ENCODE measurements at places on chromosomes 1 and 21. TPM values are rescaled to one million over a fixed set of nuclear protein-coding genes. Genes with fewer than 3 reads are reported as not detected.

The CFHR1 gene
- polyA plus RNA-seq, result 2.1 TPM

The CFH gene
- polyA plus RNA-seq, result 80.1 TPM

DNA sequence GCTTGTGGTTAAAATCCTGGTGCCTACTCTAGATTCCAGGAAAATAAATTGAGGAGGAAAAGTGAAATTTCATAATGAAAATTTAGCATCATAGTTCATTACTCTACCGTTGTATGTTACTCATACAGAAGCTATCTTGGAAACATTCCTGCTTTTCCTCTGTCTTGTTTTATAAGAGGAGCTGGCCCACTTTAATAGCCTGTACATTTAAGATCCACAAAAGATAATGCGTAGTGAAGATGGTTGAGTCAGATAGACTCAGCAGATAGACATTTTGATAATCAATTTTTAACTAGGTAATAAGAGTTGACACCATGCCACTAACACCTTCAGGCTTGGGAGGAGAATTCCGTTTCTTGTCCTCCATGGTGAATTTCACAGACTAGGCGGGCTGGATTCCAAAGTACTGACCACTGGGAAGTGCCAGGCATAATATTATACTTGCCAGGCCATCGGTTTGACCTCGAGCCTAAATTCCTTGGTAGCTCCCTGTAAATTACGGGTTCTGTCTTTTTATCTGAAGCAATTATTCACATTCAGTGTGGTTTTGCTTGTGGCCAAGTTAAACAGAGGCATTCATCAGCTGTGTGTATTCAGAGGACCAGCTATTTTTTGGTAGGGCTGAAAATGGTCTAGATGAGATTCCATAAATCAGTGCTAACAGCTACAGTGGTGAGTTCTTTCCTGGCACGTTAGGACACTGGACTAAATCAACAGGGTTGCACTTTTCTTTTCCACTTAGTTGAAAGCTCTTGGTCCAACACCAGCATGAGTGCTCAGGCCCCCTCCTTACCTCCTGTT, 111.9 kb upstream of the KAZN start:
- DNase-seq, result peak; percentile 28

The OR2L13 gene
- polyA plus RNA-seq, result 6.4 TPM

- peak; percentile 79 for DNase-seq
Observed at GRCh38 chr1:67674260-67675011, 10.6 kb upstream of the GADD45A start.

The NDUFS2 gene
- polyA plus RNA-seq, result 196 TPM

DNA sequence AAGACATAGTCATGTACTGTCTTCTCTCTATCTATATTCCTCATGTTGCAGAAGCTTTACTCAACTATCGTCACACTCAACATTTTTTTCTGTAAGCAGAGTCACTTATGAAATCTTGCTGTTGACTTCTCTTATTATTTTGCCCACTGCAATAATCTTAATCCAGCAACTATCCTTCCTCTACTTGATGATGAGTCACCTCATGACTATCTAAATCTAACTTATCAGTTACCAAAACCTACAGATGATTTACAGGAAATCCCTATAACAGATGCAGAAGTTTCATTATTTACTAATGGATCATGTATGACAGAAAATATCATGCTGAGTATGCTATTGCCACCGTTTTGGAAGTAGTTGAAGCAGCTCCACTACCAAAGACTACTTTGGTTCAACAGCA, 378.9 kb downstream of the DUSP10 start:
- DNase-seq, result no peak

DNA sequence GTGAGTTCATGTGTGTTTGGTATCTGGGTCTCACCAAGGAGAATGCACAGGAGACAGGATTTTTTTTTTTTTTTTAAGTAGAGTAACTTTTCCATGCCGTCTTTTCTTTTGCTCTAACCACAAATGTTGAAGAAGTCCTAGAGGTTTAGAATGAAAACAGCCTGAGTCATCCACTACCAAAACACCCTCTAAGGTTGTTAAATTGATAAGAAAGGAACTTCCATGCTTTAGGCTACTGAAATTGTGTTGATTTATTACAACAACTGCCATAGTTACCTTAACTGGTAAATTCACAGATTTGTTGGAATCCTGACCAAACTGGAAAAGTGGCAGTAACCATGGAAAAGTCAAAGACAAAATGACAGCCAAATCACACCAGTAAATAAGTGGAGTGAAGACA, 375.6 kb downstream of the AMY1C start:
- DNase-seq, result no peak

GRCh38 chr21:42411891-42412635, 8.4 kb downstream of the UBASH3A start:
- no peak for DNase-seq

The NEXN gene
- 4.5 TPM for polyA plus RNA-seq
